Fibroblast of gingiva (primary cell): ENCODE measurements at places on chromosomes 5 and 9.

DNA sequence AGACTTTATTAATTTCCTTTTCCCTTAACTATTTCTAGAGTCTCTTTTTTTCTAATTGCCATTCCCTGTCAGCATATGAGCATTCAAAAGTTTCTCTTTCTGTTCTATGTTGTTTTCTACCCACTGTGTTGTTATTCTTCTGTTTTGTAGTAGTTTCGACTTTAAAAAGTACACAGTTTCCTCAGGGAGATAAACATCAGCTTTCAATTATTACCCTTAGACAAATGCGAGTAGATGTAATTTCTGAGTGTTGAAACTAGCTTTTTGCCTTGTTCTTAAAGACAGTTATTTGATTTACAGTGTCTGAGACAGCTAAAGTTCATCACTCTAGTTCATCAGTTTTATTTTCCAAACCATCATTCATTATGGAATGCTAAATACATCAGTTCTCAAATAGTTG lies 19.5 kb downstream of the MTREX start:
- peak; percentile 21 for DNase-seq

- DNase-seq: no peak
Measured at GRCh38 chr5:170485616-170485911, 18.3 kb upstream of the KCNIP1 start.

- DNase-seq: no peak
Measured at GRCh38 chr5:54526604-54527288, 9.2 kb downstream of the SNX18 start.

DNA sequence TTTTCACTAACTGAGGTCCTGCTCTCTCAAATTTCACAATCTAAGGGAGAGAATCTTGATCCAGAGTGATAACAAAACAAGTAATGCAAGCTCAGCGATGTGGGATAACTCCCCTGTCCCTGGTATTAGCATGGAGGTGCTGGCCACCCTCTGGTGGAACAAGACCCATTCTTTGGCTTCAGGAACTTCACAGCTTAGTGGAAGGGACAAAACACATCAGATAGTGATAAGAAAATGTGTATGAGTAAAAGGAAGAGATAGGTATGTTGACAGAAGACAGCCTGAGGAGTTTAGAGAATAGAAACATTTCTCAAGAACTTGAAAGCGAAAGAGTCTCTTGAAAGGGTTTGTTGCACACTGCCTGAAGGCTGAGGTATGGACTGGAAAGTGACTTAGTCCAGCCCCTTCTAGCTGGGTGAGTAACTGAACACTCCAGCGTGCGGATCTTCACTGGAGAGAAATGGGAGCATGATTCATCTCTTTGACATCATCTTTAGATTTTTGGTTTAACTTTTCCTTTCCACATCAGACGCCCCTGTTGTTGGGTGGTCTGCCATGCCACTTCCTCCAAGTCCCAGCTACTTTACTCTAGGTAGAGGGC lies 25.4 kb upstream of the ZSWIM6 start:
- DNase-seq: peak; percentile 76

- DNase-seq: no peak
Measured at GRCh38 chr9:76733096-76733495, 31.1 kb upstream of the PCA3 start.

DNA sequence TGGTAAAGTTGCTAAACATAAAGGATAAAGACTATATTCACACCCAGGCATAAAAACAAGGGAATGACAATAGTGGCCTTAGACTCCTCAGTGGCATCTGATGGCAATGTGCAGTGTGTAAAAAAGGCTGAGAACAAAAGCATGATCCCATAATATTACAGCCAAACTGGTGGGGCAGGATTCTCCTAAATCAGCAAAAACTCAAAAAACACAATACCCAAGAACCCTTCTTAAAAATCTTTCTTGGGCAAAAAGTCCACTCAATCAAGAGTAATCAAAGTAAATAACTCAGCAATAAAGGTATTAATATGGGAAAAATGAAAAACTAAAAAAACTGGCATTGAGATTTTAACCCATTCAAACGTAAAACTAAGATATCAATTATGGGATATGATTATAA lies 1.6 kb upstream of the MOCS2 start:
- no peak for DNase-seq

- DNase-seq: no peak
Measured at GRCh38 chr5:127650649-127651048, 1.8 kb downstream of the CTXN3 start.

- no peak for DNase-seq
Measured at GRCh38 chr9:120978987-120979386, 52.4 kb upstream of the TRAF1 start.

GRCh38 chr9:83106263-83106662 lies 43.3 kb upstream of the RASEF start:
- no peak for DNase-seq

GRCh38 chr9:114186605-114187289 lies 31.4 kb downstream of the COL27A1 start:
- no peak for DNase-seq

- DNase-seq: no peak
Measured at GRCh38 chr5:31846934-31847333, 208.0 kb downstream of the PDZD2 start.

DNA sequence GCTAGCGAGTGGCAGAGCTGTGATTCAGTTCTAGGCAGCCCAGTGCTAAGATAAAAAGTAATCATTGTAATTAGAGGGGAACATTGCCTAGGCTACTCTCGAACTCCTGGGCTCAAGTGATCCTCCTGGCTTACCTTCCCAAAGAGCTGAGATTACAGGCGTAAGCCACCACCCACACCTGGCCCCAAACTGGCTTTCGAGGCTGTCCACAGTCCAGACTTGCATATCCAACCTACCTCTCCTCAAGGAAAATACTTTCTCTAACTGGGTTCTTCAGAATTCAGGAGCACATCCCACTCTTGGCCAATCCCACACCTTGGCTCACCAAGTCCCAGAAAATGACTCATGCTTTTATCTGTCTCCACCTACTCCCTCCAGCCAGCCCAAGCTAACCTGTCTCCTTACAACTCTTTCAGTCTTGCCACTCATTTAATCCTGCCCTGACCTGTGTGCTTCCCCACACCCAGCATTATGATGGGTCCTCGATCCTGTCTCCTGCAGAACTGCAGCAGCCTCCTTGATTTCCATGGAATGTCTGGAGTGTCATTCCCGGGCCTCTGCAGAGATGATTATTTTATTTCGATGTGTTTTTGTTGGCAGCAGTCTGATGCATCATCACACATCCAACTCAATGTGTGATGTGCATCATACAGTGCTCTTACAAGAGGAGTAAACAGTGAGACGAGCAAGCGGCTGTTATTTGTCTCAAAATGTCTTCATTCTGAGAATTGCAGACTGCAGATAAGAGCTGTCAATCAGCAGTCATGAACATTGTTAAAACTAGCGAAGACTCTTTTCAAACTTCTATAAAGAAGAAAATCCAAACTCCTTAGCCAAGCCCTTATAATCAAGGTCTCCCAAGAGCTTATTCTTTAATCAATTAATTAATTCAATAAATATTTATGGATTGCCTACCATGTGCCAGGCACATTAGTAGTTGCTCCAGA lies 167.3 kb downstream of the SEC61B start:
- DNase-seq: no peak

GRCh38 chr5:142011572-142012185 lies 1.1 kb downstream of the GNPDA1 start:
- DNase-seq: no peak

DNA sequence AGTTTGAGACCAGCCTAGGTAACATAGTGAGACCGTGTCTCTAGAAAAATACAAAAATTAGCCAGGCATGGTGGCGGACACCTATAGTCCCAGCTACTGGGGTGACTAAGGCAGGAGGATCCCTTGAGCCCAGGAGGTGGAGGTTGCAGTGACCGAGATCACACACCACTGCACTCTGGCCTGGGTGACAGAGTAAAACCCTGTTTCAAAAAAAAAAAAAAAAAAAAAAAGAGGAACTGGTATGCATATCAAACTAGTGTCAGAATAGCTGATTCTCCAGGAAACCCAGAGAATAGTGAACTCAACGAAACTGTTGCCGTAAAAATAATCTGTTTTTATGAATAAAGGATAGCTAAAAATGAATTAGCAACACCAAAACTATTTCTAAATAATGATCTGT lies 126.6 kb upstream of the BASP1 start:
- DNase-seq: no peak

DNA sequence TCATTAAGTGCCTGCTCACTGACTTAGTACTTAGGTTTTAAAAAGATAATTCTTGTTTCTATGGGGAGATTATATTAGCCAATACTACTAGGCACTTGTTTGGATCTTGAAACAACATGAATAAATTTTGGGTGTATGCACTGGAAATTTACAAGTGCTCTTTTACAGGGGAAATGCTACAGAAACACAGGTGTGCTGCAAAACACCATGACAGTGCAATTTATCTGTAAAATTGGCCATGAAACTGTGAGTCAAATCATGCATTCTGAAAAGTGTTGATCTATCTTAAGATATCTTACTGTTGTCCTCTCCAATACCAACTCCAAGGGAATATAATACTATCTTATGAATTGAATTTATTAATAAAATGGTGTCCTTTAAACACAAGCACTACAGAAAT lies 12.1 kb upstream of the PCDHB1 start:
- DNase-seq: no peak

- no peak for DNase-seq
Measured at GRCh38 chr5:9240431-9240830, 305.4 kb downstream of the SEMA5A start.

DNA sequence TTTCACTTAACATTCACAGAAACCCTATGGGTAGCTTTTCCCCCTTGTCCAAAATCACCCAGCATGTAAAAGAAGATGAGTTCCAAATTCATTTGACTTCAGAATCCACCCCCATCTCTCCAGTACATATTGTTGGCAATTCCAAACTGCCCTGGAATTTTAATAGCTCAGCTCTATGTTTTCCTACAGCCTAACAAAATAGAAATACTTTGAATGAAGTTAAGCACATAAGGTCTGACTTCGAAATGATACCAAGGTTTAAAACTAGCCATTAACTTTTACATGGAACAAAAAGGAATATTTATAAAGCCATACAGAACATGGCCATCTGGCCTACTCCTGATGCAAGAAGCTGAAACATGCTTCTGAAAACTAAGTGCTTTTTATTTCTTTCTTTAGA lies 634.3 kb downstream of the PDE4D start:
- DNase-seq: no peak

- DNase-seq: no peak
Measured at GRCh38 chr9:92196909-92197308, 81.7 kb upstream of the SPTLC1 start.

DNA sequence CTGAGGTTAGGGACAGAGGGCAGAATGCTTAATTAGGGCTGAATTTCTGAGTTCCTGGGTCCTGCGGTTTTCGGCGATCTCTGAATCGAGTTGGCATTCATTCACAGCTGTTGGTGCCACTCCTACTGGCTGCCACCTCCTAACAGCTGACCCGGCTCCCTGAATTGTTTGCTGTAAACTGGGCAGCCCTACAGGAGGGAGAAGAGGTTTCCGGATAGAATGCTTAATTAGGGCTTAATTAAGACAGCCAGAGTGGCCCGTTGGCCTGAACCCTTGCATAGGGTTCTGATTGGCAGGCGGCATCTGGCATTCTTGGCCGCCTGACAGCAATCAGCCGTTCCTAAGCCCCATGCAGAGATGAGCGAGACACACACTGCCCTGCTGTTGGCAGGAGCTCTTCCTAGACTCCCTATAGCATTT lies 25.7 kb downstream of the FRMPD1 start:
- peak; percentile 49 for DNase-seq
